NCI-H69 (cell line): ENCODE measurements at places on chromosomes 1 and 21.

- DNase-seq = peak; percentile 58
Observed at GRCh38 chr1:63935143-63935542, 161.3 kb downstream of the ROR1 start.

DNA sequence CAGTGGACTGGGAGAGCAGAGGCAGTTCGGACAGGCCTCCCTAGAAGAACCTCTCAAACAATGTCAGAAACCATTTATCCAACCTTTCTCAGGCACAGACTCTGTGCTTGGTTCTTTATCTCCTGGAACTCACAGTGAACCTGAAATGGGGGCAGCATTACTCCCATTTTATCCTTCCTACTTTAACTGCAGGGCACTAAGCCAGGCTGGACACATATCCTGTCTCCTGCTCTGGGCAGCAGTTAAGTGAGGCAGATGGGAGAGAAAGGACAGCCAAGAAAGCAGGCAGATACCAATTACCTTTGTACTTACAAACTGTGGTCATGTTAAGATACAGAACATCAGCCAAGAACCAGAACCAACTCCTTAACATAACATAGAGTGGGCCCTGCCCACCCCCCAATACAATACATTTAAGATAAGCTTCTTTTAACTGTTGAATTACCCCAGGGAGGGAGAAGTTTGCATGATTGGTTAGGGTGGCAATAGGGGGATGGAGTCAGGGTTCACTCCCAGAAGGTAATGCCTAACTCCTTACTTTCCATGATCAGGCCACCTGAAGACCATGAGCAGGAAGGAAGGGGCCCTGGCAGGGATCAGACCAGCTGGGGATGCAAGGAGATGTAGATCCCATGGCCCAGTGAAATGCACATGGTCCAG, 10.9 kb downstream of the KDF1 start:
- DNase-seq = no peak

DNA sequence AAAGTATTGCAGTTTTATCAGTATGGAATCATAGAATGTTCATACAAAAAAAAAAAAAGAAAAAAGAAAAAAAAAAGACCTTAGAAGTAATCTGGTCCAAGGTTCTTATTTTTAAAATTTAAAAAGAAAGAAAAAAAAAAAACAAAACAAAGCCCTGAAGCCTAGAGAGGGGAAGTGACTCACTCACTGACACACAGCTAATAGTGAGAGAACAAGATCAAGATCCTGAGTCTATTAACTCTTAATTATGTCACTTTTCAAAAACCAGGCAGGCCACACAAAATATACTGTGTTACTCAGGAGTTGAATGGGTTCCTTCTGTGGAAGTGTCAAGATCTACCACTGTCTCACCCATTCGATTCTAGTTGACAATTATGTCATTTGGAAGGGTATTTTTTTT, 433.9 kb upstream of the DAB1 start:
- DNase-seq = no peak

DNA sequence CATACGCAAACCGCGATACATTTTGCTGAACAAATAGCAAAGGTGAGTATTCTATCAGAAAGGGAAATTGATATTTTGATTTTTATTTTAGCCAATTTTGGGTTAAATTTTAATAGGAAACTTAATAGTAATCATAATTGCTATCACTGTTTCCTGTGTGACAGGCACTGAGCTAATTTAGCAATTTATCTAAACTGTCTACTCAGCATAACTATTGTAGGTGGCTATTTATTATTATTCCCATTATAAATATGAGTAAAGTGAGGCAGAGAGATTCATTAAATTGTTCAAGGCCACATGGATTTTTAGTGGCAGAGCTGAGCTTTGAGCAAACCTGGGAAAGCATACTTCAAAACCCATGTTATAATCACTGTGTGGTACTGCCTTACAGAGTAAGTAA, 21.1 kb downstream of the RTCA start:
- DNase-seq = no peak

GRCh38 chr1:220521778-220522177, 6.2 kb upstream of the MARK1 start:
- peak; percentile 36 for DNase-seq

DNA sequence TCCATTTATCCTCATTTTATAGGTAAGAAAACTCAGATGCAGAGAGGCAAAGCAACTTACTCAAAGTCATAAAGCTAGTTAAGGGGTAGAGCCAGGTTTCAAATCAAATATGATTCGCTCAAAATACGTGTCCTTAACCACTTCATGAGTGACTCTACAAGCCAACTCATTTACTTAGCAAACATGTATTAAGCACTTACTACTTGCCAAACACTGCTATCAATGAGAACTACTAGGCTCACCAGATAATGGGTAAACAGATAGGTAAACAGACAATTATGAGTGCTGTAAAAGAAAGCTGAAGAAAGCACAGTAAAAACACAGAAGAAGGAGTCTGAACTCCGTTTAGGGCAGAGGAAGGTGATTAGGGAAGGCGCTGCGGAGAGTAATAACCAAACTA, 65.9 kb downstream of the WDR64 start:
- DNase-seq = no peak

DNA sequence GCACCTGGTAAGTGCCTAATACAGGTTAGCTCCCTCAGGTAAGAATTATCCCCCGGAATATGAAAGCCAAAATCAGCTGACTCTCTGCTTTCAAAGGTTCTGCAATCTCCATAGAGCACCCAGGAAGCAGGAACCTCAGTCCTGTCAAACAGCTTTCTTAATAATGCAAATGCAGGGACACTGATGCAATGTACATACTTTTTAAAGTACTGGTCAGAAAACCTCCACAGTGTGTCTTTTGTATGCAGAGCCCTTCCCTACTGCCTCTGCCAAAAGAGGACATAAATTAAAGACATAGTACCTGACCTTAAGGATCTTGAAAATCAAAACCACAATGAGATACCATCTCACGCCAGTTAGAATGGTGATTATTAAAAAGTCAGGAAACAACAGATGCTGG, 365.0 kb upstream of the KAZN start:
- DNase-seq = no peak

- DNase-seq = no peak
Observed at GRCh38 chr1:82704966-82705365, 904.2 kb downstream of the ADGRL2 start.

- DNase-seq = no peak
Observed at GRCh38 chr1:203177036-203177405, 1.4 kb upstream of the MYBPH start.

GRCh38 chr1:172724765-172725613, 66.1 kb downstream of the FASLG start:
- no peak for DNase-seq

GRCh38 chr21:34141373-34141772, 68.0 kb downstream of the MRPS6 start:
- DNase-seq = no peak

DNA sequence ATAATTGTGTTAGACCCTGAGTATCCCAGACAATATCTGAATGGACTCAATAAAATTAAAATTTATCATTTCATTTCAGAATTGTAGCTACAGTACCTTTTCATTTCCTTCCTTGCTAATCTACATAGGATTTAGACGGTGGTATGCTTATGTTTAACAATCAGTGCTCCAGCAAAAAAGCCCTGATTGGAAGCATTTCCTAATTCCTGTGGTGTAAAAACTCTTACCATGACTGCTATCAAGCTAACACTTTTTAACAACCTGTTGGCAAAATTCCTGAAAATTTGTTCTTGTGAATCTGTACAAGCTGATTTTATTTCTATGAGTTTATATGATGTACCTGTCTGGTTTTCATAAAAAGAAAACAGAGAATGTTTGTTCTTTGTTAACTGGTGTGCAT, 5.2 kb upstream of the FNBP1L start:
- no peak for DNase-seq

- no peak for DNase-seq
Observed at GRCh38 chr1:3060601-3061551, 8.1 kb upstream of the PRDM16 start.

DNA sequence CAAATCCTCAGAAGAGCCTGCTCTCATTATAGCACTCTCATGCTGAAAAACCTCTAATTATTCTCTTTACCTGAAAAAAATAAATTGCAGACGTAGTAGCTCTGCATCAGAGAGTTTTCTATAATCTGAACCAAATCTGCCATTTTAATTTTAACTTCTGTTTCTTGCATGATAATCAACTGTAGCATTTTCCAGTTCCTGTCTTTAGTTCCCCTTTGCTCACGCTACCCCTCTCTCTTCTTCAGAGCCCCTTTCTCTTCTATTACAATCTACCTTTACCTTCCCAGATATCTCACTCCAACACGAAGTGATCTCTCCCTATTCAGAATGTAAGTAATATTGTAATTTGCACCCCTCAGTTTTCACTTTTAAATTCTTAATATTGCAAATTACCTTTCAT, 31.4 kb downstream of the FMO1 start:
- DNase-seq = no peak

- peak; percentile 87 for DNase-seq
Observed at GRCh38 chr1:161038523-161039153, at the start of gene TSTD1. TSTD1 (minus strand) TSS chr1:161038964; CDS start chr1:161038889, 75 bp downstream.

DNA sequence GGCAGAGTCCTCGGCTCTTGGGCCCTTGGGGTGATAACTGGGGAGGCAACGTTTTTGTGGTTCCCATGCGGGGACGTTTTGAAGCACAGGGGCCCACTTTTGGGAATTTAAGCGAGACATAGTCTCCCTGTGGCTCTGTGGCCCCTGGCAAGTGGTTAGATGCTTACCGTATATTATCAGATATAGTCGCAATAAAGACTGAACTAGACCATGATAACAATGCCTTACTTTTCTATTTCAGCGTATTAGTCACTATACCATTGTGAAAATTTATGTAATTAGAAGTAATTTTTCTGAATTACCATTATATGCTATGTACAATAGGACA, 538 bp upstream of the RCAN1 start:
- DNase-seq = no peak

- peak; percentile 4 for DNase-seq
Observed at GRCh38 chr1:101632548-101633272, 364.0 kb downstream of the OLFM3 start.

- DNase-seq = peak; percentile 33
Observed at GRCh38 chr1:185559684-185560331, 174.4 kb upstream of the HMCN1 start.
